Right lobe of liver (tissue), 6 donors: ENCODE measurements at places on chromosomes 1 and 21.

DNA sequence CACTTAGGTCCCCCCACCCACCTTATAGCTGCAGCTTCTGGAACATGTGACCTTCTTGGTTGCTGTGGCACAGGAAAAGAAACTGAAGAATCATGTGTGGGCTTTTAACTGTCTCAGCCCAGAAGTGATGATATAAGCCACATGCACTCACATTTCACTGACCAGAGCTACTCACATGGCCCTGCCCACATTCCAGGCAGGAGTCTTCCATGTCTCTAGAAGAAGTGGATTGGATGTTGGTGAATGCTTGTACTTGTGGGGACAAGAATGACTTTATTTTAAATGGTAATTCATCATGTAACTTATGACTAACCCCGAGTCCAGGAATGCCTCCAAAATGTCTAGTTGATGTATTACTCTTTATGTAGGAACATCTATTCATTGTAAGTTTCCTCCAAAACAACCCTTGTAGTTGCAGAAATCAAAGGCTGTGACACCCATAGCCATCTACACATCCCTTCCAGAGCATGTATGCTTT lies 15.8 kb upstream of the CAMK1G start:
- no peak for DNase-seq

DNA sequence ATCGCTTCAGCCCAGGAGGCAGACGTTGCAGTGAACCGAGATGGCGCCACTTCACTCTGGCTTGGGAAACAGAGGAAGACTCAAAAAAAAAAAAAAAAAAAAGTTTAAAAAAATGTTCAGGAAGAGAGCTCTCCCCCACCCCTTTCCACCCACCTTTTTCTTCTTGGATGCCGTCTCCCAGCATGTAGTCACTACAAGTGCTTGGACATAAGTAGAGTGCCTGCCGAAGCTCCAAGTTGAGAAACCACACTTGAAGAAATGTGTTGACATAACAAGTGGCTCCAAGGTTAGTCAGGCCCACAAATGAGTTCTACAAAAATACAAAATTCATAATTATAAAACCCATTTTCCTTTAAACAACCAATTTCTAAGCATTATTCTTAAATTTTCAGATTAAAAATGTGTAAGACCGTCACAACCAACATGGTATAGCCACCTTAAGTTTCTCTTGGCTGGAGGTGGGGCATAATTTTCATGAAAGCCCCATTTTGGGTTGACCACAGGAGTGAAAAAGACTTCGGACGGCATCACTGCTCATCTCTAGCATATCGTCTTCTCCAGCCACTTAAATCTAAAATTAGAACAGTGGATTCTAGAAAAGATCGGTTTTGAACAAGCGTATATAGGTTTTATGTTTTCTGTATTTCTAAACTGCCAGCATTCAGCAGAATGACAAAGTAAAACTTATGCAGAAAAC lies 26.4 kb downstream of the USP48 start:
- DNase-seq: no peak

- DNase-seq: no peak
These were observed 324.8 kb downstream of the RWDD3 start for GRCh38 chr1:95558791-95559190.

DNA sequence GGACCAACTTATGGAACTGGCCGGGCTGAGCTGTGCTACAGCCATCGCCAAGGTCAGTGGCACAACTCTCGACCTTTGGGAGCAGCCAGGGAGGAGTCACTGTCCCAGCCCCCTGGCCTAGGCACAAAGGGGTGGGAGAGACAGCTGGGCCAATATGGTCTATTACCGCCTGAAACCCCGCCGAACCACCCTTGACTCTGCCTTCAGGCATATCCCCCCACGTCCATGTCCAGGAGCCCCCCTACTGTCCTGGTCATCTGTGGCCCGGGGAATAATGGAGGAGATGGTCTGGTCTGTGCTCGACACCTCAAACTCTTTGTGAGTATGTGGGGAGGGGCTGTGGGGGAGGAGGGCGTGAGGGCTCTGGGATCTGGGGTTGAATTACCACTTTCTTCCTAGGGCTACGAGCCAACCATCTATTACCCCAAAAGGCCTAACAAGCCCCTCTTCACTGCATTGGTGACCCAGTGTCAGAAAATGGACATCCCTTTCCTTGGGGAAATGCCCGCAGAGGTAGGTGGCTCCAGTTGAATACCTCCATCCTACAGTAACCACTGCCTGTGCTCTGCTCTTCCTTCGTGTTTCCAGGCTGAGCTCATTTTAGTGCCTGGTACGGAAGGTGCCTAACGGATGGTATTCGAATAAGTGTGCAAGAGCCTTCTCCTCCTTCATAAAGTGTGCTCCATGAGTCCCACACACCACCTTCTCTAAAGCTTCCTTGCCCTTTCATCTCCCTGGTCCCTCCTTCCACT lies 758 bp downstream of the NAXE start:
- DNase-seq: no peak

- DNase-seq: no peak
These were observed 25.2 kb downstream of the CNST start for GRCh38 chr1:246591504-246591903.

DNA sequence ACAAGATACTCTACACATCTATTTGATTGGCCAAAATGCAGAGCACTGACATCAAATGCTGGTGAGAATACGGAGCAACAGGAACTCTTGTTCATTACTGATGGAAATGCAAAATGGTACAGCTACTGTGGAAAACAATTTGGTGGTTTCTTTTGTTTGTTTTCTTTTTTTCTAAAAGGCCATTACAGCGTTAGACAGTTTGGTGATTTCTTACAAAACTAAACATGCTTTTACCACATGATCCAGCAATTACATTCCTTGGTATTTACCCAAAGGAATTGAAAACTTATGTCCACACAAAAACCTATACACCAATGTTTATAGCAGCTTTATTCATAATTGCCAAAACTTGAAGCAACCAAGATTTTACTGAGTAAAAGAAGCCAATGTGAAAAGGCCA lies 66.4 kb upstream of the FBXO28 start:
- DNase-seq: no peak

DNA sequence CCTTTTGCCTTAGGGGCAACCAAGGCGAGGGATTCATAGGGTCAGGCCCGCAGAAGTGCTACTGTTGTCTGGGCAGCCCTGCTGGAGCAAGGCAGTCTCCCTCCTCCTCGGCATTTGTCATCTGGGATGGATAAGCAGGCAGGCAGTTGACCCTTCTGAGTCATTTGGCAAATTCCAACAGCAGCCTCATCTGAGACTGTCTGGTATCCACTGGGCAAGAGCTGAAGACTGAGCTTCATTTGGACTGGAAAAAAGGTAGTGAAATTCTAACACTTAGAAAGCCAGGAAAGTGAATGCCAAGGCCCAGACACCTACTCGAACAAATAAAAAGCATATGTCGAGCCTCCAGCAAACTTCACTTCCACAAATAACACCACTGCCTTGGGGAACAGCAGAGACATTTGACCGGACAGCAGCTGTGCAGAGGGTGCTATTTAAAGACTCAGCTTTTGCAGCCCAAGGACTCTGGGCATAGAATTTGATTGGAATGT lies 4.0 kb upstream of the ZBTB40 start:
- no peak for DNase-seq

DNA sequence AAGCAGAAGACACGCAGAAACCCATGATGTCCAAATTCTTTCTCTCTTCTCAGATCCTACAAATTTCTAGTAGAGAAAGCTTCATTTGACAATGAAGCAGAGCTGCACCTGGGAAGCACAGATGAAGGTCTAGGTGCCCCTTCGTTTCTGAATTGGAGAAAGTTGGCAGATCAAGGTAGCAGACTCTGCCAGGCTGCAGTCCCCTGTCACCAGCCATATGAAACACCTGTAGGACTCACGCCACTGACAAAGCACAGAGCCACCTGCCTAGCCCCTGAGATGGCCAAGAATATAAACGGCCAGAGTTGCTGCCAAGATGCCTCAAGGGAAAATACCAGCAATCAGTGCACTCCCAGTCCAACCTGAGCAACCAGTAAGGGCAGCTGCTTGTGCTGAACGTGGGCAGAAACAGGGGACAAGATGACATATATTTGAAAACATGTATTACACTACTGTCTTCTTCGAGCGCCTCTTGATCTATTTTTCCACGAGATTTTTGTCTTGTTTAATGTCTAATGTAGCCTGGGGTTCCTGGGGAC lies 20.6 kb upstream of the PLEKHA6 start:
- DNase-seq: no peak

GRCh38 chr1:209651138-209651587 lies 1.1 kb downstream of the LAMB3 start:
- DNase-seq: no peak

DNA sequence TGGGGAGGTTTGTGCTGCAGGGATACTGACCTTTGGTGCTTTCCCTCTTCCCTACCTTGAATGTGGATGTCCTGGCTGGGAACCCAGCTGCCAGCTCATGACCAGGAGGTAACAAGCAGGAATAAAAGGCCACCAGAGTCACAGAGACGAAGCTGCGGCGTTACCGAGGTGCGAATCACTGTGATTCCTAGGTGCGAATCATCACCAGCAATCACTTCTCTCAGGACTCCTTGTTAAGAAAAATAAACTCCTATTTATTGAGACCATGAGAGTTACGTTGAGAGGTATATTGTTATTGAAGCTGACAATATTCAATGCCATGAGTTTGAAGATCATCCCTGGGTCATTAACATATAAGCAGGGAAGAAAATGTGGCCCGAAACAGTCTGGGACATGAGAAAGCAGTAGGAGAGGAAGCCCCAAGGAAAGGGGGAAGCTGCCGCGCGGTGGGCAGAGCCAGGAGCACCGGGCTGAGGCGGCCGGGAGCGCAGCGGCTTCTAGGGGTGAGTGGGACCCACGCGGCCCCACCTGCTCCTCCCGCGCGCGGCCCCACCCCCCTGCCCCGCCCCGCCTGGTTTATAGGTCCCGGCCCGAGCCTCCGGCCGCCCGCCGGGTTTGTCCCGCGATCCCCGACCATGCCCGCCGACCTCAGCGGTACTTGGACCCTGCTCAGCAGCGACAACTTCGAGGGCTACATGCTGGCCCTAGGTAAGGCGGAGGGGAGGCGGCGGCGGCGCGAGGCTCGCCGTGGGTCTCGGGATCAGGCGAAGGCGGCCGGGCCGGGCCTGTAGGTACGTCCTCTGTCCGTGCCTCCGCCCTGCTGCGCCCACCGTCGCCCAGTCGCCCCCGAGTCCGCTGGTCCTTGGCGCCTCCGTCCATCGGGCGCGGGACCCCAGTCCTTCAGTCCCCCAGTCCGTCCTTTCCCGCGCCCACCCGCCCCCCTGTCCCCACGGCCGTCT lies at the start of gene RBP7:
TSS of gene RBP7 (plus strand) at position 605 of the 959 bp plus-strand sequence. CDS start at position 636, 31 bp downstream.
- DNase-seq: peak; percentile 48

GRCh38 chr1:119101563-119101962 lies 38.9 kb downstream of the WARS2 start:
- DNase-seq: no peak

- DNase-seq: peak; percentile 46
These were observed 258.5 kb downstream of the TRABD2B start for GRCh38 chr1:47738560-47739182.

DNA sequence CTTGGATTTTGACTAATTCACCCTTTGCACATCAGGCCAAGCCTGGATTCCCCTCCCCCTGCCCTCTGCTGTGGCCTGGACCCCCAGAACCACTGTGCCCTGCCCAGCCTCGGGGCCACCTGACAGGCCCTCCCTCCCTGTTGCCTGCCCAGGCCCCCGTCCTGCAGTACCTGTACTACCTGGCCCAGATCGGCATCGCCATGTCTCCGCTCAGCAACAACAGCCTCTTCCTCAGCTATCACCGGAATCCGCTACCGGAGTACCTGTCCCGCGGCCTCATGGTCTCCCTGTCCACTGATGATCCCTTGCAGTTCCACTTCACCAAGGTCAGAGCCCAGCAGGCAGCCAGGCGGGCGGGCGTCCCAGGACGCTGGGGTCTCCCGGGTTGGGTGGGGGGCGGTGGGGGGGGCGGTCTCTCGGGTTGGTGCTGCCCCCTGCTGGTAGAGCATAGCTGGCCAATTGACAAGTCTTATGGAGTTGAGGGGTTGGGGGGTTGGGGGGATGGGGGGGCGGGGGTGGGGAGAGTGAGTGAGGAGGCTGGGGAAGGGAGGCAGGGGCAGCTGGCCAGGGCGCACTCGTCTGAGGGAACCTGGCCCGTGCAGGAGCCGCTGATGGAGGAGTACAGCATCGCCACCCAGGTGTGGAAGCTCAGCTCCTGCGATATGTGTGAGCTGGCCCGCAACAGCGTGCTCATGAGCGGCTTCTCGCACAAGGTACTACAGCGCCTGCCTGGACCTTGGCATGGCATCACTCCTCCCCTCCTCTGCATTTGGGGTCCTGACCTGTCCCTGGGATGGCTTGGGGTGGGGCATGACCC lies 10.7 kb downstream of the AMPD2 start:
- DNase-seq: no peak

- no peak for DNase-seq
These were observed 46.0 kb upstream of the EDARADD start for GRCh38 chr1:236348071-236348470.

DNA sequence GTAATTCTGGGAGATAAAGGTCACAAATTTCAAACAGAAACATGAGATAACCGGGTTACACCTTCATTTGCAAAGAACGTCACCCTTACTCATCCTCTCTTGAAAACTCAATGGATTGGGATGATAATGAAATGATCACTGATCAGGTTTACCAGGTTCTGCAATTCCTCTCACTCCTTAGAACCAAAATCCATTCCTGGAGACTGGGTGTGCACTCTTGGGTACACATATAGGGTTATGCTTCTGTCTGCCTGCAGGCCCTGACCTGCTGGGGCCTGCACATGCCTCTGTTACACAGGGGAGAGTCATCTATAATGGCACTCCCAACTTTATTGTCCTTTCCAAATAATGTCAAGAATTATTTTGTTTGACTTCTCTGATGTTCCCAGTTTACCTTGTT lies 8.3 kb downstream of the SUSD4 start:
- DNase-seq: no peak

DNA sequence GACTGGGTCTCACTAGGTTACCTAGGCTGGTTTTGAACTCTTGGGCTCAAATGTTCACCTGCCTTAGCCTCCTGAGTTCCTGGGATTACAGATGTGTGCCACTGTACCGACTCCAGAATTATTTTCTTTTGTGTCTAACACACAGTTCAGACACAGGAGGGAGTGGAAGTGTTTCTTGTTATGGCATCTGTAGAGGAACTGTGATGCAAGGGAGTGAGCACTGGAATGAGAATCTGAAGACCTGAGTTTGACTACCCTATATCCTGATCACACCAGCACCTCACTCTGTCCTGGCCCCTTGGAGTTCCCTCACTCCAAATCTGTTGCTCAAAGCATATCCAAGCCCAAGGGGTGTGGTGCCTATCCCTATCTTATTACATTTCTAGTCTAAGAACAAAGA lies 15.2 kb downstream of the OPTC start:
- no peak for DNase-seq

DNA sequence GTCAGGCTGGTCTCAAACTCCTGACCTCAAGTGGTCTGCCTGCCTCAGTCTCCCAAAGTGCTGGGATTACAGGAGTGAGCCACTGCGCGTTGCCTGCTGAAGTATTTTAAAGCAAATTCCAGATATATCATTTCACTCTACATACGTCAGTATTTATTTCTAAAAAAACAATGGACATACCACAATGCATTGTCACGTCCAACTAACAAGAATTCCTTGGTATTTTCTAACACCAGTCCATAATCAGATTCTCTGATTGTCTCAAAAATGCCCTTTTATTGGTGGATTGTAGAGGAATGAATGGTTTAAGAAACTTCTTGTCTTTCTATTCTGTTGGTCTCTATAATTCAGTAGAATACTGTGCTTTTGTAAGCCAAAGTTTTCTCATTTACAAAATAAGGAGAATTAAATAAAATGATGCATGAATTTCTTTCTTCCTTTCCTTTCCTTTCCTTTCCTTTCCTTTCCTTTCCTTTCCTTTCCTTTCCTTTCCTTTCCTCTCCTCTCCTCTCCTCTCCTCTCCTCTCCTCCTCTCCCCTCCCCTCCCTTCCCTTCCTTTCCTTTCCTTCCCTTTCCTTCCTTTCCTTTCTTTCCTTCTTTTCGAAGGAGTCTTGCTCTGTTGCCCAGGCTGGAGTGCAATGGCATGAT lies 55.8 kb downstream of the VPS13D start:
- DNase-seq: no peak
